Activated naive CD8-positive, alpha-beta T cell treated with anti-CD3 and anti-CD28 coated beads for 36 hours (primary cell): ENCODE measurements at places on chromosomes 6 and 20. TPM values are rescaled to one million over a fixed set of nuclear protein-coding genes. Genes with fewer than 3 reads are reported as not detected.
A peak's percentile ranks its signal among the peaks of the same experiment; 100 is the strongest.

GRCh38 chr6:33905071-33905609 lies 101.3 kb upstream of the MLN start:
- peak overlapping the region; percentile 69 for H3K27ac ChIP-seq
- peak overlapping the region; percentile 15 for H3K4me3 ChIP-seq
- H3K4me1 ChIP-seq = peaks cover 49% of the 10 kb centered on the region
- DNase-seq = peak; percentile 17
- H3K27me3 ChIP-seq = no peaks in the 10 kb centered on the region

DNA sequence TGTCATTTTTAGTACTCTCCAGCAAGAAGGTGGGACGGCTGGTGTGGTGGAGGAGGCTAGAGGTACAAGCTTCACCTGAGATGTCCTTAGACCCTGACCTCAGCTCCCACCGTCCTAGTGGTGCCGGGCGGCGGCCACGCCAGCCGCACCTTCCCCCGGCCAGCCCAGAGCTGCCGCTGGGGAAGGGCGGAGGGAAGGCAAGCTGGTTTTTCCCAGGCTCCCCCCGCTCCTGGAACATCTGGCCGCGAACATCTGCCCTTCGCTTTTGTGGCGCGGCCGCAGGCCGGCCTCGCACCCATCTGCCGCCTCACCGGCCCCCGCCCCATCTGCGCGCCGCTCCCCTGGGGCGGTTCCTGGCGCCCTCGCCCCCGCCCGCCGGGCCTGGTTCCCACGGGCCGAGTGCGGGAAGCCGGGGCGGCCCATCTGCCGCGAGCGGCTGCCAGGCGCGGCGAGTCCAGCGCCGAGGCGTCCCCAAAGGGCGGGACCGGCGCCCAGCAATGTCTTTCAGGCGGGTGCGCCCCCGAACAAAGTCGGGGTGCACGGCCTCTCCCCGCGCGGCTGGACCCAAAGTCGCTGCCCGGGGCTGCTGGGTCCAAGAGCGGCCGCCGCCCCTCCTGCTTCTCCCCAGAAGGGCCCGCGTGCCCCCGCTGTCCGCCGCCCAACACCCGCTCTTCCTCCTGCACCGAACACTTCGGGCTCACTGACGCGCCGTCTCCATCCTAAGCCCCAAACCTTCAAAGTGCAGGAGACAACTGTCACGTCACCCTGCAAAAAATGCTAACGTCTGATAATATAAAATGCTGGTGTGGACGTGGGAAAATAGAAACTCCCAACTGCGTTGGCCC lies 17.3 kb upstream of the ID1 start:
- DNase-seq = no peak
- peaks cover 4% of the 10 kb centered on the region for H3K4me1 ChIP-seq
- H3K36me3 ChIP-seq = no peaks in the 10 kb centered on the region
- no peak overlapping the region for H3K27ac ChIP-seq
- peaks cover 35% of the 10 kb centered on the region for H3K27me3 ChIP-seq
- peak overlapping the region; percentile 35 for H3K4me3 ChIP-seq

GRCh38 chr20:25489221-25489871 lies 81.9 kb downstream of the GINS1 start:
- no peak overlapping the region for H3K4me3 ChIP-seq
- no peak for DNase-seq
- no peaks in the 10 kb centered on the region for H3K27me3 ChIP-seq
- H3K4me1 ChIP-seq = peaks cover 21% of the 10 kb centered on the region

LY86 gene
- 1.2 TPM for total RNA-seq

- no peak overlapping the region for H3K4me3 ChIP-seq
- no peaks in the 10 kb centered on the region for H3K36me3 ChIP-seq
- H3K27me3 ChIP-seq = no peaks in the 10 kb centered on the region
These were observed 13.4 kb downstream of the CLIC5 start for GRCh38 chr6:46002264-46002663.
